Hindlimb muscle (tissue), 1 donor: ENCODE measurements at places on chromosomes 2 and 18. TPM values are rescaled to one million over a fixed set of nuclear protein-coding genes. Genes with fewer than 3 reads are reported as not detected.

SLC9A4 gene
- not detected for polyA plus RNA-seq

SKOR2 gene
- polyA plus RNA-seq, result not detected

GALNT3 gene
- 1.3 TPM for polyA plus RNA-seq

EFR3B gene
- 5.3 TPM for polyA plus RNA-seq

RGPD3 gene
- polyA plus RNA-seq, result 0.22 TPM
